ENCODE measurements at places on chromosomes 2 and 18. TPM values are rescaled to one million over a fixed set of nuclear protein-coding genes. Genes with fewer than 3 reads are reported as not detected.

DNA sequence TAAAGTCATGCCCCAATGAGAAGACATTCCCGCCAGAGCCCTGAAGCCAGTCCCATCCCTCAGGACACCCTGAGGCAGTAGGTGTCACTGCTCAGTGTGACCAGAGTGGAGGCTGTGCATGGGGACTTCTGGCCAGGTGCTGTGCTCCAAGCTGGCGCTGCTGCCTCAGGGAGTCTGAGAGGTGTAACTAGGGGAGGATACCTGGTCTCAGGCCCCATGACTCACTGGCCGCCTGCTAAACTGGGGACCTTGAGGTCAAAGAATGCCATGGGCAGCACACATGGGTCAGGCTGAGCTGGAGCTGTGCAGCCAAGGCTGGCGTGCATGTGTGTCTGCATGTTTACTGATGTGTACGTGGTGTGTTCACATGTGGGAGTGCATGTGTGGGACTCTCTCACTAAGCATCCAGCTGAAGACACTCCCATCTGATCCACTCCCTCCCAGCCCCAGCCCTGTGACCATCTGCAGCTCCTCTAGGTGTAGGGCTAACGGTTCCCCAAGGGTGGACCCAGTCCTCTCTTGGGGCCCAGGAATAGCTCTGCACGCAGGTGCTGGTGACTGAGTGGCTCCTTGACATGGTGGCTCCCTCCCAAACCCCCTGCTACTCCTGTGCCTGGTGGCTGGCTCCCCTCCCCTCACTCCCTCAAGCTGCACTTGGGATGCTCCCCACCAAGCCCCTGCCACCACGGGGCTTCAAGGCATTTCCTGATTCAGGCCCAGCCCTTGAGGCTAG, 16.5 kb downstream of the HS6ST1 start:
- no peak for DNase-seq

Gene NAT8
- not detected for total RNA-seq

DNA sequence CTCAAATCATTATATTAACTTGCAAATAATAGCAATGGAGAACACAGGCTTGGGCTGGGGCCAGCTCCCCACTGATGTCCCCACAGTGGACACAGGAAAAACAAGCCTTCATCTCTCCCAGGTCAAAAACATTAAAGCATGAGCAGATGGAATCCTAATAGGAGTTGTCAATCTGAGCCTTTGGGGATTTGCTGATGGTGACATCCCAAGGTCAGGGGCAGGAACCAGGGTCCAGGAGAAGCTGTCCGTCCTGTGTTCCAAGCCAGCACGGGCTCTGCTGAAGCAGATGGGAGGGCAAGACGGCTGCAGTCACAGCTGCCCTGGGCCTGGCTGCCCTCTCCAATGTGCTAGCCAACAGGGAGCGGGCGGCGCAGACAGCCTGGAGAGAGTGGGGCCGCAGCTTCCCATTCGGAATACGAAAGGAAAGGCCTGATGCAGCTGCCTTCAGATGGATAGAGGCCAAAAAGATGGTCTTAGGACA, 135.5 kb downstream of the NDUFA10 start:
- peak; percentile 81 for DNase-seq

GRCh38 chr2:239594019-239594771, 193.4 kb upstream of the HDAC4 start:
- peak; percentile 73 for DNase-seq

GRCh38 chr2:237435844-237436587, 22.1 kb upstream of the COL6A3 start:
- DNase-seq: no peak

- no peak for DNase-seq
Observed at GRCh38 chr18:47151439-47151838, 1.1 kb upstream of the HDHD2 start.

GRCh38 chr18:38427234-38427633, 861.6 kb upstream of the CELF4 start:
- DNase-seq: no peak

DNA sequence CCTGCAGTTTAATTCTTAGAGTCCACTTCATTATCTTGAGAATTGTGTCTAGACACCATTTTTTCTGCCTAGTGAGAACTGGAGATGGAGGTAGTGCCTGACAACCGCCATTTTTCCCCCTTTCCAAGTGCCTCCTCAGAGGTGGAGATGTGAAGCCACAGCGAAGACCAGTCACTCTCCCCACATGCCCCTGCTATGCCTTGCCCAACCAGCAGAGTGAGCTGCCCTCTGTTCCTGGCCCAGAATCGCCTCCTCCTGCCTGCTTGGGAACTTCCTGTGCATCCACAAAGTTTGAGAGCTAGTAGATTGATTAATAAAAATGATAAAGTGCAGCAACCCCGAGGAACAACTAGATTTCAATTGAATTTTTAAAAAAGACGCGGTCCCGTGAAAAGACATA, 123.3 kb downstream of the CLIP4 start:
- no peak for DNase-seq

- DNase-seq: no peak
Observed at GRCh38 chr2:29580223-29580622, 341.2 kb downstream of the ALK start.

Gene POTEC
- total RNA-seq: not detected

DNA sequence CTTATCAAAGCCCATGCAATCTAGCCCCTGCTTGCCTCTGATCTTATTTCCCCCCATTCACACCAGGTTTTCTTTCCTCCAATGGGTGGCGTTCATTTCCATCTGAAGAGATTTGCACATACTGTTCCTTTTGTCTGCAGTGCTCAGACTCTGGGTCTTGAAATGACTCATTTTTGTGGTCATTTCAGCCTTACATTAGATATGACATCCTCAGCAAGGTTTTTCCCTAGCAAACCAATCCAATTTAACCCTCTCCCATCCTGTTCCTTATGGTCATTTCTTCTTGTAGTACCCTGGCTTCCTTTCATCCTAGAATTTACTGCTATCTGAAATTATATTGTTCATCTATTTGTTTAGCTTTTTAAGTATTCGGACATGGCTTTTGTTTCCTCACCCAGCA, 42.5 kb upstream of the SCN1A start:
- no peak for DNase-seq

GRCh38 chr2:177275743-177276055, 11.2 kb upstream of the NFE2L2 start:
- no peak for DNase-seq

DNA sequence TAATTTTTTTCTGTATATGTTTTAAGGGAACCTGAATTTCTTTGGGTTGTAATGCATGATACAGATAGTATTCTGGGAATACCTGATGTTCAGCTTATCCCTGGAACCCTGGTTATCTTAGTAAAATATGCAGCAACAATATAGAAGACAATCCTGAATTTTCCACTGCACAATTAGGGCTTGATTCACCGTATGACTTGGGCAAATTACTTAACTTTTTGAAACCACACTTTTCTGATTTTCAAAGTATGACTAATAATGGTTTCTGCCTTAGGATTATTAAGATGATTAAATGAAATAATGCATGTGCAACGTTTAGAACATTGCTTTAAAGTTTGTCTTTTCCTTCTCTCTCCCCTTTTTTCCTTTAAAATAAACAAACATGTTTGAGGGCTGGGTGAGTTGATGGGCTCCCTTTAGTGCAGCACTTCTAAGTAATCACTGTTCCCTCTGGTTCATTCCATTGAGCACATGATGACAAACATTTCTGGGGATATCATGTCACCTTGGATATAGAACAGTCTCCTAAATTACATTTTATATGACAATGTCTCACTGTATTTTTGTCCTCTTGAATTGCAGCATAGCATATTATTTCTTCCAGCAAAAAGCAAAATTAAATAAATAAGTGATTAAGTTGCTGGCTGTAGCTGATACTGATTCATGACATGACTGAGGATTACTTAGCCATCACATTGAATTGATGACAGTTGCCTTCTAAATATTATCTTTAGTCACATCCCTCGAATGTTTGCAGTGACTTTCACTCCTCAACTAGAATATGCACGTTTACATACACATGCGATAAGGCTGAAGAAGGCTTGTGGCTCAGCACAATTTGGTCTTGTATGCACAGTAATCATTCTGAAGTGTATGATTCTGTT, 254.5 kb downstream of the NEDD4L start:
- no peak for DNase-seq

GRCh38 chr2:159044804-159045286, 76.4 kb downstream of the TANC1 start:
- no peak for DNase-seq

DNA sequence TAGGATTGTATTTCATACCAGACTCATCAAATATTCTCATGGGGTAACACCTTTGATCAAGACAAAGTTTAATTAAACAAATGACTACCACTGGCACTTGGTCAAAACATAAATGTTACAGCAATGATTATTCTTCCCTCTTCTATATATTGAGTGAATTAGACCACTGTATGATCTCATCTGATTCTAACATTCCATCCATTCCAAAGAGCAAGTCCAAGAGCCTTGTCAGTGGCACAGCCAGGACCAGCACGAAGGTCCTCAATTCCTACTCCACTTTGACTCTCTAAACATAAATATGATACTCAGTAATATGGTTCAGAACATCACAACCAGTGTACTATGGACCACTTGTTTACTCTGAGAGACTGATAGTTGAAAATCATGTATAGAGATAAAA, 86.4 kb downstream of the AP1S3 start:
- peak; percentile 5 for DNase-seq

Gene C2orf81
- 2.4 TPM for total RNA-seq

DNA sequence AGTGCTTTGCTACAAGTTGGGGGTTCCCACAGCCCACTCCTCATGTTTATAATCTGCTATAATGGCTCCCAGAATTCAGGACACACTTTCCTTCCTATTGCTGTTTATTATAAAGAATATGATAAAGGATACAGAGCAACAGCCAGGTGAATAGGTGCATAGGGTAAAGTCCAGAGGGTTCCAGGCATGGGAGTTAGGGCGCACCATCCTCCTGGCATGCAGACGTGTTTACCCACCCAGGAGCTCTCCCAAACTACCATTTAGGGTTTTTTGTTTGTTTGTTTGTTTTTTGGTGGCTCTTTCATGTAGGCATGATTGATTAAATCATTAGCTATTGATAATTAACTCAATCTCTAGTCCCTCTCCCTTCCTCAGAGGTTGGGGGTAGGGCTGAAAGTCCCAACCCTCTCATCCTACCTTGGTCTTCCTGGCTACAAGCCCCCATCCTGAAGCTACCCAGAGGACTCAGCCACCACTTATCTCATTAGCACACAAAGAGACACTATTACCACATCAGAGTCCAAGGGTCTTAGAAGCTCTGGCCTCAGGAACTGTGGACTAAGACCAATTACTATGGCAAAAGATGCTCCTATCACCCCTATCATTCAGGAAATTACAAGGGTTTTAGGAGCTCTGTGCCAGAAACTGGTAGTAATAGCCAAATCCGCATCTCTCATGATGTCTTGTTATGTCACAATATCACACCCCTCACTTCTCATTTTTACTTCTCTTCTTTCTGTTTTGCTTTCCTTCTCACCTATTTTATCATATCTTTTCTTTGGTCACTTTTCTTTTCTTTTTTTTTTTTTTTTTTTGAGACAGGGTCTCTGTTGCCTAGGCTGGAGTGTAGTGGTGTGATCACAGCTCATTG, 154.9 kb upstream of the TTC39C start:
- DNase-seq: no peak

DNA sequence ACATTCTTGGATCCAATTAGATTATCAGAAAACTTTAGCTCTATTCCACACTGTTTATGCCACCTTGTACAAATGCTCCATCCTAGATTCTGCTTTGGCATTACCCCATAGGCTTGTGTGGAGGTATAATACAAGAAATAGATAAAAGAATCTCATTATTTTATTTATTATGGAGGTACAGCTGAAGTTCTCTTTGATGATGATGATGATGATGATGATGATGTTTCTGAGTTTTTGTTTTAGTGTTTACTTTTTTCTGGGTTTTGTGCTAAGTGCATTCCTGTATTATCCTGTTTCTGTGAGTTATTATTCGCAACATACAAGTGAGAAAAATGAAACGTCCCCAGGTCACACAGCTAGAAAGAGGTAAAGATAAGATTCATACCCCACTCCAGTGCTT, 43.4 kb downstream of the ANXA4 start:
- no peak for DNase-seq

DNA sequence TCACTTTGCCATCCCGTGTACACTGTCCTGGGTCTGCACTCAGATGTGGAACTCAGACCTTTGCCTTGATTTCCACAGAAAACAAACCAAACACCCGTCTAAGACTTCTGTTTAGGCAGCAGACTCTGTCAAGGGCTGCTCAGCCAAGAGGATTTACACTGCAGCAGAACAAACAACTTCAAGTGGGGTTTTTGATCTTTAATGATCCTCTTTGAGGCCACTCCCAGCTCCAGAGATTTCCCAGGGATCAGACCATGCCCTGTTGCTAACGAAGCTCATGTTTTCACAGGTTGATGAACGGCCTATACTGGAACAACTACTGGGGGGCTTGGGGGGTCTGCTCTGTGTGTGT, 52.5 kb upstream of the LGALSL start:
- DNase-seq: peak; percentile 23
